Activated CD4-positive, alpha-beta T cell treated with anti-CD3 and anti-CD28 coated beads for 4 hours (primary cell): ENCODE measurements at places on chromosomes 2 and 18.

- DNase-seq, result no peak
Observed at GRCh38 chr2:138124521-138124920, 160.2 kb downstream of the HNMT start.

DNA sequence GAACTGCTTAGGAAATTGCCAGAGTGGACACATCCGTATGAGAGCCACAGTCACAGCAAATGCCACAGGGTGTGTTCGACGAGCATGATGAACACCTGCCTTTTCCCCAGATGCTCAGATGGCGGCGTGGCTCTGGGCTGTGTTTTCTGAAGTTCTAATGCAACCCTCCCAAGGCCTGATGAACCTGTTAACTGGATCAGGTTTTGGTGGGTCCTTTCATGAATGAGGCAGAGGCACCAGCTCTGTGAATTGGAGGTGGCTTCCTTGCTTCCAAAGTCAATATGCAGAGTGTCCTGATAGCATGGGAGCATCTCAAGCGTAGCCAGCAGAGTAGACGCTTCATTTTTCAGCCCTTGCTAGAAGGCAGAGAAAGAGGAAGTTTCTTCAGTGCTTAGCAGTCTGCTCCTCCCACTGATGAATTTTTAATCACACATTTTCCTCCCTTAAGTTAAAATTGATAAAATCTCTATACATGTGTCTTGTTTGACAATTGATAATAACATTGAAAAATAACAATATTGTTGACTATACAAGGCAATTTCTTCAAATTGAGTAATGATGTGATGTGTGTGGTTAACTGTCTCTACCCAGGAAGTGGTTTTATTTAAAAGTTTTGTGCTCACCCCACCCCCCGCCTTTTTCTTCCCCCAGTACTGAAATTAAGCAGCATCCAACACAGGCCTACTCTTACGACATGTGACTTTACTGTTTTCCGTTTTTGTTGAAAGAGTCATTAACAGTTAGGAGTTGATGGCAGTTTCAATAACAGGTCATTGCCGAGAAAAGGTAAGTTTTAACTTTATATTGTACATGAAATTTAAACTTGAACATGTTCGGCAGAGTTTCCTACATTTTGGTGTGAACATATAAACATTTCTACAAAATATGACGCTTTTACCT is at the start of gene ARHGAP15:
ARHGAP15 (plus strand) TSS at position 739 of the 900 bp plus-strand sequence.
- peak; percentile 72 for DNase-seq

GRCh38 chr18:33612632-33613031 is 34.6 kb downstream of the ASXL3 start:
- no peak for DNase-seq

GRCh38 chr18:6382963-6383362 is 31.7 kb downstream of the L3MBTL4 start:
- no peak for DNase-seq

GRCh38 chr2:5035057-5035488 is 657.1 kb upstream of the SOX11 start:
- no peak for DNase-seq

- DNase-seq, result no peak
Observed at GRCh38 chr2:29766191-29766590, 155.2 kb downstream of the ALK start.

- DNase-seq, result no peak
Observed at GRCh38 chr18:26574958-26575864, 26.9 kb upstream of the KCTD1 start.

GRCh38 chr2:11533278-11534070 is at the start of gene GREB1:
TSS of gene GREB1 (plus strand) at chr2:11534045. CDS start at chr2:11556615, 22,570 bp downstream.
- DNase-seq, result no peak

- DNase-seq, result no peak
Observed at GRCh38 chr2:231764760-231765159, 16.3 kb downstream of the PDE6D start.
